H7 (cell line): ENCODE measurements at places on chromosomes 1 and 21.

DNA sequence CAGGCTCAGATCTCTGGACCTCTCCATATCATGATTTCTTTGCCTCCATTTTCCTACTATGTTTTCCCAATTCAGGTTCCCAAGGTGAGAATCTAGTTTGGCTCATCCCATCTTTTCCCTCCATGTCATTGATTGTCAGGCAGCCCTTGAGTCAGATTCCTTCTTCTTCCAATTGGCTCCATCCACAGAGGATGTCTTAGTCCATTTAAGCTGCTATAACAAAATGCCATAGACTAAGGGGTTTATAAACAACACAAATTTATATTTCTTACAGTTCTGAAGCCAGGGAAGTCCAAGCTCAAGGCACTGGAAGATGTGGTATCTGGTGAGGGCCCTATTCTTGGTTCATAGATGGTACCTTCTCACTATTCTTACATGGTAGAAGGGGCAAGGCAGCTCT, 42.8 kb upstream of the SLC2A1 start:
- no peak for DNase-seq

DNA sequence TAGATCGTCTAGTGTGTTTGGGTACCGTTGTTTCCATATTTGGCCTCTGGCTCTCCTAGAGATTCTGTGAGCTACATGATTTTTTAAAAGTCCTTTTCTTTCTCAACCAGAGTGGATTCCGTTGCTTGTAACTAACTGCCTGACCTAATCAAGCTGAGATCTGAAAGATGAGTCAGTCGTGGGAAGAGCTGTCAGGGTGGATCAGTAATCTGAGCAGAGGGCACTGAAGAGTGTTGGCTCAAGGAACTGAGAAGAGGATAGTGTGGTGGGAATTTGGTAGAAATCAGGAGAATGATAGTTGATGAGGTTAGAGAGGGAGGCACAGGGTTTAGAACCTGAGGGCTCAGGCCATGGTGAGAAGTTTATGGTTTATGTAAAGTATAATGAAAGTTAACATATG, 52.2 kb downstream of the TRAF5 start:
- DNase-seq, result no peak

- DNase-seq, result no peak
These were observed 363.7 kb downstream of the NEGR1 start for GRCh38 chr1:71918630-71919029.

- DNase-seq, result no peak
These were observed 844 bp downstream of the NIBAN1 start for GRCh38 chr1:184973272-184974055.

DNA sequence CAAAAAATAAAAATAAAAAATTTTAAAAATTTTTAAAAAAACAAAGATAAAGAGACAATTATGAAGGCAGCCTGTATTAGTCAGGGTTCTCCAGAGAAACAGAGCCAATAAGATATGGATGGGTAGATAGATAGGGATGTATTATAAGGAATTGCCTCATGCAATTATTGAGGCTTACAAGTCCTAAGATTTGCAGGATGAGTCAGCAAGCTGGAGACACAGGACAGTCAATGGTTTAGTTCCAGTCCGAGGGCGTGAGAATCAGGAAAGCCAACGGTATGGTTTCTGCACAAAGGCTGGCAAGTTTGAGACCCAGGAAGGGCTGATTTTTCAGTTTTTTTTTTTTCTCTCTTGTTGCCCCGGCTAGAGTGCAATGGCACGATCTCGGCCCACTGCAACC, 24.1 kb upstream of the EIF4G3 start:
- no peak for DNase-seq

GRCh38 chr21:39612233-39613040, at the start of gene B3GALT5:
TSS of gene B3GALT5 (plus strand) at chr21:39612940. CDS start at chr21:39660560, 47,620 bp downstream.
- DNase-seq, result peak; percentile 91

- peak; percentile 43 for DNase-seq
These were observed at the start of gene CHODL for GRCh38 chr21:18244671-18245463. TSS of gene CHODL (plus strand) at chr21:18244833. CDS start at chr21:18245224, 391 bp downstream.

DNA sequence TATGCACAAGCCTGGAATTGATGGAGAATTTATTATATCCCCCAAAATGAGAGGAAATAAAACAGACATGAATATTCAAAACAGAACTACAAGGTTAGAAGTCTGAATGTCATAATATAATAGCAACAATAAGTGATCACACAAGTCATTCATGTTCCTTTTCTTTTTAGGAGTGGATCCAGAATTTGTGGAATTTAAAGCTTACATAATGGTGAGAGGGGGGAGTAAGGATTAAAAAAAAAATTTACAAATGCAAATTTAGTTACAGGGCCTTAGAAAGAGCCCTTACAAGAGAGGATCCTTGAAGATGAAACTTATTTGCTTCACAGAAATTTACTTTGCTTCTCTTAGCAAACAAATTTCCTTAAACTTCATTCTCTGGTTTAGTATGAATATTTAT, 716.1 kb upstream of the CXADR start:
- DNase-seq, result no peak

DNA sequence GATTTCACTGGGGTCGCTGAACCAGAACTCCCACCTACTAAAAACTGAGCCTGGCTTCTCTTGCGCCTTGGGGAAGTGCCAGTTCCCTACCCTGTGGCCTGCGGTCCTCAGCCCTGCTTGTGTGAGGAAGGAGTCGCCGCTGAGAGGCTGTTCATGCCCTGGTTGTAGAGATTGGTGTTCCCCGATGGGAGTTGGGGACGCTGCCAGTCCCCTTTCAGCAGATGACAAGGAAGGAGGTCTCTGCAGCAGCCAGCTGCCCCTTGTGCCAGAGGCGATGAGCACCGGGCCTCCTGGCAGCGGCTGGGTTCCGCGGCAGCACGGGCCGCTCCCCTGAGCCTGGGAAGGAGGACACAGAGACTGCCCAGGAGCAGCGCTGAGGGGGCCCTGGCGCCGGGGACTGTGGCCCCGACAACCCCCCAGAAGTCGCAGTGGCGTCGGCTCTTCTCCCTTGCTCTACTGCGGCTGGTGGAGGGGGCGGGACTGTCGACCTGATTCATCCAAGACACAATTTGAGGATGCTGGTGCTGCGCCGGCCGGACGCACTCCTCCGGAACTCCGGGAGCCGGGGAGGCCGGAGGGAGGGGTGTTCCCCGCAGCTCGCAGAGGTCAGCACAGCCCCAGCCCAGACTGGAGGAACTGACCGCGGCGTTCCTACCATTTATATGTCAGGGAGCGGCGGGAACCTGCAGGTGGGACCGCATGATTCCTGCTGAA, 12.0 kb upstream of the ADORA3 start:
- no peak for DNase-seq

DNA sequence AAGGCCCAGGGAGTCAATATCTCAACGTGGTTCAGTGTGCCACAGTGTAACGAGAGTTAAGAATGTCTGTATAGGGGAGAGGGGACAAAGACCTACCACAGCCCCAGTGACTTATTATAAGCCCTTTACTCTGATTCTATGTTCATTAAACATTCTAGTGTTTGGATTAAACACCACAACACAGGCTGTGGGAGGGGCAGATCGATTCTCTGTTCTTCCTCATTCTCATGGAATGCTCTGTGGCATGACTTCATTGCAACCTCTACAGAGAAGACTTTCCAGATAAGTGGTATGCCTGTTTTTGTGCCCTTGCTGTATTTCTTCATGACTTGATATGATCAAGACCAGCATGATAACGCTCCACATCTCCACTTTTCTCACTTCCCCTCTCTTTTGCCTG, 39.0 kb upstream of the CD5L start:
- no peak for DNase-seq

GRCh38 chr21:46637952-46638746, 2.7 kb downstream of the PRMT2 start:
- no peak for DNase-seq

DNA sequence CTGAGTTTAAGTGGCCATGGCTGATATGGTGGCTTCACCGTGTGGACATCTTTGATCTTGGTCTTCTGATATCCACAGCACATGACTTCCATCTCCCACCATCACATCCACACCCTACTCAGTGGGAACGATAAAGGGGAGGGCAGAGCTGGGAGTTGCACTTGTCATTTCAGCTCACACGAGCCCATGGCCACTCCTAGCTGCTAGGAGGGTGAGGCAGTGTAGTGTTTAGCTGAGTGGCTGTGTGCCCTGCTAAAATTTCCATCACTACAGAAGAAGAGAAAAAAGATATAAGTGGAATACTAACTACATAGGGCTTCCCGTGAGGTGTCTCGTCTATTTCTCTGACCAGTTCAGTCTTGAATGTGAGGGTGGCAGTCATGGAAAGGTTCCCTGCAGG, 123.3 kb upstream of the EDN2 start:
- DNase-seq, result no peak

GRCh38 chr1:156599811-156600210, 1.5 kb downstream of the GPATCH4 start:
- DNase-seq, result no peak

- no peak for DNase-seq
These were observed 609.2 kb downstream of the KCNT2 start for GRCh38 chr1:195999022-195999421.

- DNase-seq, result no peak
These were observed 75.7 kb upstream of the NRIP1 start for GRCh38 chr21:15140321-15141019.

DNA sequence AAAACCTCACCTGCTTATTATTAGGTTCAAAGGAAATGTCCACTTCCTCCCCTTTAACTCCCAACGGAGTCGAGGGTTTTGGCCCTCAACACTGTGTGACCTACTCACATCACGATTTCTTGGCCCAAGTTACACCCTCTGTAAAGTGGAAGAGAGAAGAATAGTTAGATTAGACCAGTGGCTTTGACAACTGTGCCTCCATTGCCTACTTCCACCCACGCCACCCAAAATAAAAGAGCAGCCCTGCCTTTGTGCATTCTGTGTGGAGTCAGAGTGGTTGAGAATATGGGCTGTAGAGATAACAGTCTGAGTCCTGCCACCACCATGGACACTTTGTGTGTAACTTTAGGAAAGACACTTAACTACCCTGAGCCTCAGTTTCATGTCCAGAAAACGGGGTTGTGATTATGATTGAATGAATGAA, 4.1 kb upstream of the HDGF start:
- DNase-seq, result no peak

DNA sequence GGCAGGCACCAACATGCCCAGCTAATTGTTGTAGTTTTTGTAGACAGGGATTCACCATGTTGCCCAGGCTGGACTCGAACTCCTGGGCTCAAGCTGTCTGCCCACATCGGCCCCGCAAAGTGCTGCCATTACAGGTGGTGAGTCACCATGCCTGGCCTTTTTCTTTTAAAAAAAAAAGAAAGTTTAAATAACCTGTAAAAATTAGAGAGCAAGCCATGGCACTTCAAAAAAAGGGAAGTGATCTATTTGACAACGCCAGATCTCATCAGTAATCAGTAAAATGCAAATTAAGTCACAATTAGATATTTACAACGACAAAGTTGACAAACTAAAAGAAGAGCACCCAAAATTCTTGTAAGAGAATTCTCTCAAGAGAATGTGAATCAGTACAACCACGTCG, 2.9 kb upstream of the RBBP5 start:
- DNase-seq, result no peak

DNA sequence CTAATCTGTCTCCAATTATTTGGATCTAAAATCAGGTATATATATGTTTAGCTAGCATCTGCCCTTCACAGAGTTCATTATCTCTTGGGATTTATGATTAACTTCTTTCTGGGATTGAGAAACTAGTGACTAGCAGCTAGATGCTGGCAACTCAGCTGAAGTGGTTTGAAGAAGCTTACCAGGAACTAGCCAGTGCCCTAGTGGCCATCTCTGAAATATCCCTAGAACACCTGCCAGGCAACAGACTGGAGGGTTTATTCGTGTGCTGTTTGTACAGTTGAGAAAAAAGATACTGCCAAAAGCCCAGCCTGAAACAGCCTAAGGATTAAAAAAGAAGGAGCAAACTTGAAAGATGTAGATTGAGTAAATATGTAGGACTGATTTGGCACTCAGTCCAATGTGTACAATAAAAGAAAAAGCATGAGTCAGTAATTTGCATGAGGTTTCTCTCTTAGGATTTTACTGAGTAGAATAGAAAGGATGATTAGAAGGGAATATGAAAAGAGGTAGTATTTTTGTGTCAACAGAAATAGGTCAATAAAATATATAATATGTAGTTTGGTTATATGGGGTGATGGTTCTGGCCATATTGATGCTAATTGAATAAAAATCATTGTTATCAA, 1144.6 kb upstream of the ADGRL2 start:
- peak; percentile 59 for DNase-seq

- DNase-seq, result no peak
These were observed 78.5 kb downstream of the HLCS start for GRCh38 chr21:36887963-36888362.

DNA sequence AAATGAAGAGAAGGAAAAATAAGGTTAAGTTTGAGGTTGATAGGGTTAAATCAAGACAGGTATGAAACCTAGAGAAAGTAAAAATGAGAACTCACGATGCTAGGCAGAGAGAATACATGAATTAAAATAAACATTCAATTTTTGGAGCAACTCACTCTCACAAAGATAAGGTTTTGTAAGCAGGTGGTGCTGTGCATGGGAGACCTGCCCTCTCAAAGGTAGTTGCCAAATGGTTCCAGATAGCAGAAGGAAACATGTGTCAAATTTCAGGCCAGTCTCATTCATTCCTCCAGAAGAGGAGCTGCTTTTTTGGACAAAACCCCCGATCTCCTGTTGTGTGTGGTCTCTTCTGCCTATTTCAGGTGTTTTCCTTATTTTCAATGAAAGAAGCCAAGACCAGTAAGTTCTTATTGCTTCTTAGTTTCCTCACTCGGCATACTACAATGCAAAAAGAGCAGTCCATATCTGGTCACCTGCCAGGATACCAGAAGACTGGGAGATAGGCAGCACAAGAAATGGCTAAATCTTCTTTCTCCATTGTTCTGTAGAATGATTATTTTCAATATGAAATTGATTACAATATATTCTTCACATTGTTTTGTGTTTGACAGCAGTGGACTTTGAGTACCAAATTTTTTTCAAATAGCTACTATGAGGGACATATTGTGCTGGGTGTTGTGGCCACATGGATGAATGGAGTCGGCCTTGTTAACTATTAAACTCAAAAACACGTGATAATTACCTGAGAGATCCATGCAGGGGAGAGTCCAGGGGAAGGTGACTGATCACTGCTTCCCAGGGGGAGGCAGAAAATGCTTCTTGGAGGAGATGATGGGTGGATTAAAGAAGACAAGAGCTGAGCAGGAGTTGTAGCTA, 3.6 kb downstream of the CR1L start:
- no peak for DNase-seq
